ENCODE measurements at places on chromosomes 6 and 20.

GRCh38 chr6:21377356-21377755 is 216.2 kb upstream of the SOX4 start:
- no peak for DNase-seq

DNA sequence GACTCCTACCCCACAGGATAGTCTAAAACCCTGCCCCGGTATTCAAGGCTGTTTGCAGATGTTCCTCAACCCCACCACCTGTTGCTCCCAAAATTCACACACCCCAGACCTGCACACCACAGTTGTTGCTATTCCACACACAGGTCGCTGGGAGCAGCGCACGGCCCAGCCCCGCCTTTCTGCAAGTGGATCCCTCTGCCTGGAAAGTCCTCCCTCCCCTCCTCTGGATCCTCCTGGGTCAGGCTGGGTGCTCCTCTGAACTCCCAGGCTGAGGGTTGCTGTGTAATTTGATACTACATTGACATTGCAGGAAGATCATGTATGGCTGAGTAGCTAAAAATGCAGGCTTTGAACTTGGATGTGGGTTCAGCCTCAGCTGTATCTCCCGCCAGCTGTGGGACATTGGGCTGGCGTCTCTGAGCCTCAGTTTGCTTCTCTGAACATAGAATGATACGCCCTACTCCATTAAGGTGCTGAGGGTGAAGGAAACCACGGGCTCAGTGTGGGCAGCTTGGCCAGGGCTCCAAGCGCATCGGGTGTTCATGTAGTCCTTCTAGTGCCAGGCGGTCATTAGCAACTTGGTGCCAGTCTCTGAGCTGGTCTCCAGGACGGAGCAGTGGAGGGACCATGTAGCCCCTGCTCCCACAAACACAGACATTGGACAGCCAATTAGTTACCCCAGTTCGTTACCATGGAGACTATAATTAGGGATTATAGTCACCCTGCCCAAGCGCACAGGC is 13.9 kb upstream of the CCN5 start:
- no peak for DNase-seq

GRCh38 chr6:66496659-66497058 is 789.6 kb upstream of the EYS start:
- DNase-seq, result no peak

GRCh38 chr20:33862709-33863403 is 51.7 kb downstream of the CHMP4B start:
- DNase-seq, result no peak

DNA sequence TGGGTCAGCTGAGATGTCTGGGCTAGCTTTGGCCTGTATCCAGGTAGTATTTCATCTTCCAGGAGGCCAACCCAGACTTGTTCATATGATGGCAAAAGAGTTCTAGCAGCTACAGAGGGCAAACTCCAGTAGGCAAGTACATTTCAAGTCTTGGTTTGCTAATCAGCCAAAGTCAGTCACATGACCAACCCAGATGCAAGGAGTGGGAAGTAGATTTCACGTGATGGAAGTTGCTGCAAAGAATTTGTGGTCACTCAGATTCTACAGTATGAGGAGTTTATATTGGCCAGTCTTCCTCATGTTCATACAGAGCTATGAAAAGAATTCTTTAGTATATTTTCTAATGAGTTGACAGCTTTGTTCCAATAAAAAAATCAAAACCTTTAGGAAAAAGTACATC is 101.8 kb downstream of the PHACTR1 start:
- DNase-seq, result no peak

- DNase-seq, result peak; percentile 71
Measured at GRCh38 chr6:87731818-87732661, 30.0 kb upstream of the AKIRIN2 start.

DNA sequence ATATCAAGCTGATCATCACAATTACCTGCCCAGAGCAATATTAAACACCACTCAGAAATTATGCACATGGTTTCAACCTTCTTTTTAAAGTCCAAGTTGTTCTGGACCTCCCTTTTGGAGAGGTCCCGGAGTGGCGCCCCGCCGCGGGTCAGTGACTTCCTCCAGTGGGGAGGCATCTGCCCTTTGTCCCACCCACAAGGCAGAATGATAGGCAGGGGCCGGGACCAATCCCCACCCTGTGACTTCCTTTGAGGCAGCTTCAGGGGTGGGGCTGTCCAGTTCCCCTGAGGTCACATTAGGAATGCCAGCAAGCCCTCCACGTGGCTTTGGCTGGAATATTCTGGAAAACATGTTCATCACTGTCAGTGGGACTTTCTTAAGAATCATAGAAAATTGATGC is 207.0 kb downstream of the ANKRD60 start:
- DNase-seq, result no peak

GRCh38 chr6:134873500-134874388 is 76.2 kb downstream of the ALDH8A1 start:
- DNase-seq, result no peak

DNA sequence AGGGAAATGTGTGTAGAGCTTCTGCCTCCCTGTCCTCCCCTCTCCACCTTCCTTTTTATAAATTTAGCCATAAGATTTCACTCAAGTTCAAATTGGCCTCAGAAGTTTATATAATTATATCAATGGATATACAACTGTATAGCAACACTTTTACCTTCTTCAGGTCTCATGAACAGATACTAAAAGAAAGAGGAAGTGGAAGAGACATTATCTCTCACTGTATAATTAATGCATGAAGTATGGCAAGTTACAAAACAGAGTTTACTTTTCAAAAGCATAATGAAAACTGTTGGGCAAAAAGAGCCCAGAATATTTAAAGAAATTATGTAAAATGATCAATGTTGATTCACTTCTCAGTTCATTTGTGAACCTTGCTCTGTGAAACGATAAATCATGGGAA is 99.7 kb downstream of the PDE7B start:
- DNase-seq, result no peak

- DNase-seq, result no peak
Measured at GRCh38 chr20:39850821-39851330, 838.2 kb downstream of the MAFB start.

- DNase-seq, result no peak
Measured at GRCh38 chr6:132673376-132674094, 14.6 kb upstream of the TAAR1 start.

DNA sequence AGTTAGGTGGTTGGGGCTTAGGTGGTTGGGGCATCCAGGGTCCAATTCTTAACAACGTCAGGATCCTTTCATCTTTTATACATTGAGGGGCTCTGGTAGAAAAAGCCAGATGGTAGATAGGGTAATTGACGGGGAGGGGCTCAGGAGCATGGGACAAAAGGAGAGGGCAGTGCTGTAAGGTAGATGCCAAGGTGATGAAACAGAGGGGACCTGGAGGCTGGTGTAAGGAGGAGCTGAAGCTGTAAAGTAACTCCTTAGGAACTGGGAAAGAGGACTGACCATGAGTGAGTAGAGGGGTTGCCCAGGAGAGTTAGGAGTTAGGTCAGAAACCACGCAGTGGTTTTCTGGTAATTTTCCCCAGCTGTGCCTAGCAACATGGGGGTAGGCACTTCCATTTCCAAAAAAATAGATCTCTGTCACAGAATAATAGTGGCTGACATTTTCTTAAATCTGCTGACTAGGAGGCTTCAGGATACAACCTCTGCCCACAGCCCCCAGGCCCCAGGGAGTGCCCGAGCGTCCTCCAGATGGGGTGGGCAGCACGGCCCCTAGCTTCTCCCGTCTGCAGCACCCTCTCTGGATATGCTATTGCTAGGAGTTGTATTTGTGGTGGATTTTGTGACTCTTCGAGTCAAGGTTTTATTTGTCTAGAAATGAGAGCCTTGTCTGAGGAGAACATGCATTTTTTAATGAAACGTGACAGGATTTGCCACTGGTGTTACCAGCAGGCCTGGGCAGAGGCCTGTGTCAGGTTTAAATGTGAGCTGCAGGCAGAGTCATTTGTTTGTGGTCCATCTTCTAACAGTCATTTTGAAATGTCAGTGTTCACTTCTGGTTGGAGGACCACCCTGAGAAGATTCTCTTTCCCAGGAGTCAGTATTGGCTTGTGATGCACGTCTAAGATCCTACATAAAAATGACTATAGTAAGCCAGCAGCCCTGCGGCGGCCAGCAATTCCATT is 44.6 kb downstream of the TULP4 start:
- no peak for DNase-seq

DNA sequence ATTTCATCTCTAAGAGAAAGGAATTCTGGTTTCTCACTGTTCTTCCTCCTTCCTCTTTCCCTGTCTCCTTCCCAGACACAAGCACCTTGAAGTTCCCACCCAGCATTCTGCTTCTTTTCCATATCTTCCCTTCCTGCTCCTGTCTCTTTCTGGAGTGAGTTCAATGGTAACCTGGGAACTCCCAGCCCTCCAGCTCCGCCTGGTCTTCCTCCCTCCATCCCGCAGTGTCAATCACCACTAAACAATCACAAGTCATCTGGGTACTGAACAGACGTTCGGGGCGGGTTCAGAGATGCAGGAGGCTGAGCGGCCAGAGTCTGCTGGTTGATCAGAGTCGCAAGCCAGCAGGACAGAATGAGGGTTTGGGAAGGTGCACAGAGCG is 7.7 kb downstream of the TTBK1 start:
- no peak for DNase-seq

DNA sequence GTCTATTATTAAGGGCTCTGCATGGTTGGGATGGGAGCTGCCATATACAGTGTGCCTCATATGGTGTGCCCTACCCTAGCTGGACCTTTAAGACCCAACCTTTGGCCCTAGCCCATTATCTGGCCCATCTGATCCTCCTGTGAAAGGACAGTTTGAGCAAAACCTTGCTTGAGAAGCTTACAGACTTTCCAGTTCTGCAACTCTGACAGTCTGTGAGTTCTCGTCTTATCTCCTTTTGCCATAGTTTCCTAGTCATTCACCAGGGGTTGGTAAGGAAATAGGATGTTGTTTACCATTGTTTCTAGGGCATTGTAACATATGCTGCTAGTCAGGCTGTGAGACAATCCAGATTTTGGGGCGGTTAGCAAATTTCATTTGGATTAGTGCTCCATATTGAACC is 17.2 kb downstream of the CTNNBL1 start:
- no peak for DNase-seq

DNA sequence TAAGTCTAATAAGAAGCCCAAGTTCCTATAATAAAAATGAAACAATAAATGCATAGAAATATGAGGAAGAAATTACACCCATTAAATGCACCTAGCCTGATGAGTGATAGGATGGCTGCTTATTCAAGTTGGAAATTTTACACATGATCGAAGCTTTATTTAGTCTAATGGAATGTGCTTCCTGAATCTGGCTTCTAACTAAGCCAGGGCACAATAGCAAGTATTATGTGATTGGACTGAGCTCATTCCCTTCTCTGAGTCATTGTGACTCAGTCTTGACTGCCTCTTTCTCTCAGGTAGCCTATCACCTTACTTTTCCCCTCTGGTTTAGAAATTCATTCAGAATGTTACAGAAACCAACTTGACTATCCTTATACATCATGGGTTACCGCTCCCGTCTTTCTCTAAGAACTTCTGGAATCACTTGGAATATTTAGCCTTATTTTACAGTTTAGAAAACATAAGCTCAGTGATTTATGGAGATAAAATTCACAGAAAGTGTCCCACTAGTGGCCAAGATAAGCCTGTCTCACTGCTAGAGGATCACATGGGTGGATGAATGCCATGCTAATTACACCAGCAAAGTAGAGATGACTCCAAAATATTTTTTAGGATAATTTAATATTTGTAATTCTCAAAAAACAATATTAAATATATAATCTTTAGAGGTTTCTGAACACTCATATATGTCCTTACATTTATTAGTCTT is 505.3 kb upstream of the JAG1 start:
- DNase-seq, result no peak

- no peak for DNase-seq
Measured at GRCh38 chr20:58053391-58054055, 174.9 kb downstream of the ANKRD60 start.

DNA sequence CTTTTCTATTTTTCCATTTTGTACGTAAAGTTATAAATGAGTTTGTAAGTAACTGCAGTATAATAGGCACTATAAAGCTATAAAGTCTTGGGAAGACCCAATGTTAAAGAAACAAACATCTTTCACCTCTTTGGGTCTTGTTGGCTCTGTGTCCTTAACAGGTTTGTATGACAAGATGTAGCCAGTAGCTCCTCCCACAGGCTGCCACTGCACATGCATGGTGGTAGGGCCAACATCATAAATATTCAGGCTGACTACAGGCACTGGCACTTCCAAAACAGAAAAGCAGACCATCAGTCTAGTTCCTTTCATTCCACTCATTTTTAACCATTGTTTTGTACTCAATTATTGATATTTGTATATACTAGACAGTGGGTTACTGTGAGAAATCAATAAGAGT is 59.9 kb downstream of the COL12A1 start:
- no peak for DNase-seq

DNA sequence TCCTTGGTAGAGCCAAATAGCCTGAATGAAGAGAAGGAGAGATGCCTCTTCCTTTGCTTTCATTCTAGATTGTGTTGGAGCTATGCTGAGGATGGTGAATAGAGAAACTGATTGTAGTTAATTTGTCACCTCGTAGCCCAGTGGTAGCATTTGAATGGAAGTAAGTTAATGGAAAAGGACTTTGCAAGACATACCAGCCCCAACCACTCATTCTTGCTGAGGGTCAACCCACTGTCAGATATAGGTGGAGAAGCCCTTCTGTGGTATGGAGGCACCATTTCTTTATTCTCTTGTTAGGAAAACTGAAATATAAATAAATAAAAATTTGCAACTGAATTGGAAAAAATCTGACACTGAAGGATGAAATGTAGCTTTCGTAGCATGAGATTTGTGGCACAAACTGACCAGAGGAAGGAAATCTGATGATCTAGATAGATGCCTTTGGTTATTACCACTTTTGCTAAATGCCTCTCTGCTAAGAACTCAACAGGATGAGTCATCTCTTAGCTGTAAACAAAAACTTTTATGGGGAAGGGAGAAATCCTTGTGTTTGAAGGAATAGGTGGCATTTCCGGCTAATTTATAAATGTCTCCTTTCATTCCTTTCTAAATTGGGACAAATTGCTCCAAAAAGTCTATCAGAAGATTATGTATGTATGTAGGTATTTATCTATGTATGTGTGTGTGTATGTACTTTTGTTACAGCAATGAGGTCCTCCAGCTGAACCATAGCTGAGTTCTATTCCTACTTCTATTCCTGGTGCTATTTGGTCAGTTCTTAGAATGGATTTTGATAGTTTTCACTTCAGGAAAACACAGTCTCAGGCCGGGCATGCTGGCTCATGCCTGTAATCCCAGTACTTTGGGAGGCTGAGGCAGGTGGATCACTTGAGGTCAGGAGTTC is 76.5 kb upstream of the SUPT3H start:
- no peak for DNase-seq

GRCh38 chr6:93677264-93677965 is 258.1 kb upstream of the EPHA7 start:
- DNase-seq, result no peak

DNA sequence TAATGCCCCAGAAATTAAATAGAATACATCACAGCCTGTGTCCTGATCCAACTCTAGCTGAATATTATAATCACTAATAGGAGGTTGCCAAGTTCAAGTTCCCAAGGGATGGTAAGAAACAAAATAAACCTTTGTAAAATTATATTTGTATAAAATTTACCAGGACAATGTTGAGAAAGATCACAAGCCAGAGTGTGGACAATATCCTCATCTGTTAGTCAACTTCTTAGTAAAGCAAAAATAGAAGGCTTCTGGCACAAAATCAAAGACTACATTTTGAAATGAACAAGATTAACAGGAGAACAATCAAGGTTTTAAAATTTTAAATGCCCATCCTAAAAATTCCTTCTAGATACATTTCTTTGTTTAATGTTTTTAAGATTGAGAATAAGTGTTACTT is 290.4 kb upstream of the HSF2 start:
- no peak for DNase-seq

Measured in KG1 (cell line).